ENCODE measurements at places on chromosomes 2 and 18.

DNA sequence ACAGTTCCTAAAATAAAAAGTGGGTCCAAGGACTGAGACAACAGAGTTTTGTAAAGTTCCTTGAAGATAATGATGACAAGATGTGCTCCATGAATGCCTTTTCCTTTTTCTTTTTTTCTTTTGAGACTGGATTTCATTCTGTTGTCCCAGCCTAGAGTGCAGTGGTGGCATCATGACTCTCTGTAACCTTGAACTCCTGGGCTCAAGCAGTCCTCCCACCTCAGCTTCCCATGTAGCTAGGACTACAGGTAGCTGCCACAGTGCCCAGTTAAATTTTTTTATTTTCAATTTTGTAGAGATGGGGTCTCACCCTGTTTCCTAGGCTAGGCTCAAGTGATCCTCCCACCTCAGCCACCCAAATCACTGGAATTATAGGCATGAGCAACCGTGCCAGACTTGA, 16.1 kb upstream of the TTC27 start:
- no peak for DNase-seq

DNA sequence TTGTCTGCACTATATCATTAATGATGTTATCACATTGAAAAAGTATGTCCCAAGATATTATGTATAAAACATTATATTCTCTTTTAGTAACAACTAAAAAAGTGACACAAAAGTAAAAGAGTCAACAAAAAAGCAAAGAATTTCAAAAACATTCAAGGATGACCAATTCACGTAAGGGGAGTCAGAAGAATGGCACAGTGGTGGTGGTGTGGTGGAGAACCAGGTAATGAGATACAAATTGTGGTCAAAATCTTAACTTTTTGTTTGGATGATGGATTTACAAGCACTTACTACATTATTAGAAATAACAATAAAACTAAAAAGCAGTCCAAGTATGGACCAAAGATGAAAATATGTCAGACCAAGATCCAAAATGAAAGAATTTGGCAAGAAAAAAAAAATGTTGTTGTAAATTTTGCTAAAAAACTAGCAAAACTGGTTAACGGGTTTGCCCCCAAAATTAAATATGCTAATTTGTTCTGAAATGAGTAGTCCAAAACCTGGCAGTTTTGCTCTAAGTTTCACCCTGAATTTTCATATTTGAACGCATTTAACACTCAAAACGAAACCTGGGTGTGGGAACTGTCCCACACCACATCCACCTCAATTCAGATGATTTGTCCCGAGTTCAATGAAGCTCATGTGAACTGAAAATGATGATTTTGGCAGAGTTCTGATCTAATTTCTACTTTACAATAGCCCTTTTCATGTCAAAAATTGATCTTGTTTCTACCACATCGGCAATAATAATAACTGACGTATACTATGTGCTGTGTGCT, 135.8 kb downstream of the IKZF2 start:
- peak; percentile 6 for DNase-seq

DNA sequence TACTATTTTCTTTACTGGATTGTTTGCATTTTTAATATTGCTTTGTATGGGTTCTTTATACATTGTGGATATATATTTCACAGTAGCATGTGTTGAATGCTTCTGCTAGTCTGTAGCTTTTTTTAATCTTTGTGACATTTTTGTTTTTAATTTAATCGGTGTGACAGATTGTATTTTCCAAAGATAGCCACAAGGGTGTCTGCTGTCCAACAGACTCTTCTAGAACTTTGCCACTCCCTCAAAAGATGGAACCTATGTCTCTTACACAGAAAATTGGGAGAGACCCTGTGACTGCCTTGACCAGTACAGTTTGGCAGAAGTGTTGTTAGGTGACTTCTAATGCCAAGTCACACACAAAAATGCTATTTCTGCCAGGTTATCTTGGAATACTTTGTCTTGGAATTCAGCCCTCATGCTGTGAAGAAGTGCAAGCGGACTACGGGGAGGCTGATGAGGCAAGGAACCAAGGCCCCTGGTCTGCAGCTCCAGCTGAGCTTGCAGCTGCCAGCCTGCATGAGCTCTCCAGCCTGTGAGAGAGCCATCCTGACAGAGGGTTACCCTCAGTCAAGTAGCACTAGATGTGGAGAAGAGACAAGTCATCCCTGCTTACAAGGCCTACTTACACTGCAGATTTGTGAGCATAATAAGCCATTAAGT, 110.8 kb downstream of the TDRD15 start:
- DNase-seq, result no peak

GRCh38 chr2:175363699-175364098, 182.2 kb upstream of the ATP5MC3 start:
- no peak for DNase-seq

DNA sequence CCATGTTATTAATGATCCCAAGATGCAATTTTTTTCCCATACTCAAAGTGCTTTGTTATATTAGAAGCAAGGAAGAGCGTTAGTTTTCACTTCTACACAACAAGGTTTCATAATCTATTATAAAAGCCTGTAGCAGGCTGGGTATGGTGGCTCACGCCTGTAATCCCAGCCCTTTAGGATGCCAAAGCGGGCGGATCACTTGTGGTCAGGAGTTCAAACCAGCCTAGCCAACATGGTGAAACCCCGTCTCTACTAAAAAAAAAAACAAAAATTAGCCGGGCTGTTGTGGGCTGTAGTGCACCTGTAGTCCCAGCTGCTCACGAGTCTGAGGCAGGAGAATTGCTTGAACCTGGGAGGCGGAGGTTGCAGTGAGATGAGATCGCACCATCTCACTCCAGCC, 19.0 kb upstream of the SERPINB2 start:
- no peak for DNase-seq

- no peak for DNase-seq
Observed at GRCh38 chr2:37570773-37571586, 100.5 kb downstream of the CDC42EP3 start.

GRCh38 chr18:61554117-61554776, 221.0 kb downstream of the CDH20 start:
- no peak for DNase-seq

GRCh38 chr2:86231680-86232372, 32.6 kb downstream of the MRPL35 start:
- DNase-seq, result no peak

DNA sequence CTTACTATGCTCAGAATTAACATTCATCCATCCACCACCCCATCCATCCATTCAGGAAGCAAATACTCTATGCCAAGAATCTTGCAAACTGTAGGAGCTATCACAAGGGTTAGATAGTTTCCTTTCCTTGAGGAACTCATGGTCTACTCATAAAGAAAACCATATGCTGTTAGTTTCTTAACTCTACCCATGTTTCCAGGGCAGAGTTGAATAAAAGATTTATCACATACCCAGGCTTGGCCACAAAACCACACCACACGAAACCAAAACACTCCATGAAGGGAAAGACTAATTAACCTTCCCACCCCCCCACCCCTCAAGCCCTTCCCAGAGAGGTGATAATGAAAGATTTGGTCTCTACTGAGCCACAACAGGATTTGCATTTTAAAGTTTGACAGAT, 23.7 kb upstream of the MSGN1 start:
- DNase-seq, result no peak

GRCh38 chr2:205885492-205886099, 200.4 kb downstream of the INO80D start:
- DNase-seq, result peak; percentile 34

DNA sequence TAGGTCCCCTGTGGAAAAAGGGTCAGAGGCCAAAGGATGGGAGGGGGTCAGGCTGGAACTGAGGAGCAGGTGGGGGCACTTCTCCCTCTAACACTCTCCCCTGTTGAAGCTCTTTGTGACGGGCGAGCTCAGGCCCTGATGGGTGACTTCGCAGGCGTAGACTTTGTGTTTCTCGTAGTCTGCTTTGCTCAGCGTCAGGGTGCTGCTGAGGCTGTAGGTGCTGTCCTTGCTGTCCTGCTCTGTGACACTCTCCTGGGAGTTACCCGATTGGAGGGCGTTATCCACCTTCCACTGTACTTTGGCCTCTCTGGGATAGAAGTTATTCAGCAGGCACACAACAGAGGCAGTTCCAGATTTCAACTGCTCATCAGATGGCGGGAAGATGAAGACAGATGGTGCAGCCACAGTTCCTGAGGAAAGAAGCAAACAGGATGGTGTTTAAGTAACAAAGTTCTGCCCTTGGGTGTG, 165.8 kb downstream of the RPIA start:
- DNase-seq, result no peak
